ENCODE measurements at places on chromosomes 3 and 15. TPM values are rescaled to one million over a fixed set of nuclear protein-coding genes. Genes with fewer than 3 reads are reported as not detected.

DNA sequence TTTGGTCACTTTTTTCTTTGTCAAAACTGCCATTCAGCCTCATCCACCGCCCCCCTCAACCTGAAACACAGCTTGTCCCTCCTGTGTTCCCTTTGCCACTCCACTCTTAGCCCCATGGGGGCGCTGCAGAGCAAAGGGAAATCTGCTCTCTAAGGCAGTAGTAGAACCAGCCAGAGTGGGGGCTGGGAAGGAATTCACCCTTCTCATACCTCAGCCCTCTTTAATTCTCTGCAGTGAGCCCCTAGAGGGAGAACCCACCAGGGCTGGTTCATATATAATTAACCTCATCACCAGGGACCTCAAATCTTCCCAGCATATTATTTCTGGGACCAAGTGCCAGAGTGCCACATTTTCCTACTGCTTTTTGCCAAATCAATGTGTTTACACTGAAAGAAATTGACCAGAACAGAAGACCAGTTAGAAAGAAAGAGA, 2.8 kb upstream of the BCL6 start:
- peak; percentile 65 for DNase-seq

GRCh38 chr3:131549340-131549739, 46.6 kb upstream of the MRPL3 start:
- DNase-seq = no peak

- DNase-seq = no peak
Measured at GRCh38 chr15:96355568-96356187, 25.2 kb downstream of the NR2F2 start.

DNA sequence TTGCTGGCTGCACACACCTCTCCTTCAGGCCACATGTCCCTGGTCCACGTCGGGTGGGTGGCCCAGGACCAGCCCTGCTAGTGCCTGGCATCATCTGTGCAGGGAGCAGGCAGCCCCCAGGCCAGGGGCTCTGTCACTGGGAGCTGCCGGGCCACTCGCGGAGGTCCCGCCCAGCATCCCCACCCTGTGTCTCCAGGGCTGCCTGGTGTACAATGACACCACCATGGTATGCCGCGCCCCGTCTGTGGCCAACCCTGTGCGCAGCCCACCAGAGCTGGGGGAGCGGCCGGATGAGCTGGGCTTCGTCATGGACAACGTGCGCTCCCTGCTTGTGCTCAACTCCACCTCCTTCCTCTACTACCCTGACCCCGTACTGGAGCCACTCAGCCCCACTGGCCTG, 34.3 kb downstream of the PLXNA1 start:
- DNase-seq = no peak

The ANKRD34C gene
- not detected for total RNA-seq

- no peak for DNase-seq
Measured at GRCh38 chr3:39962581-39962980, 153.2 kb downstream of the MYRIP start.

DNA sequence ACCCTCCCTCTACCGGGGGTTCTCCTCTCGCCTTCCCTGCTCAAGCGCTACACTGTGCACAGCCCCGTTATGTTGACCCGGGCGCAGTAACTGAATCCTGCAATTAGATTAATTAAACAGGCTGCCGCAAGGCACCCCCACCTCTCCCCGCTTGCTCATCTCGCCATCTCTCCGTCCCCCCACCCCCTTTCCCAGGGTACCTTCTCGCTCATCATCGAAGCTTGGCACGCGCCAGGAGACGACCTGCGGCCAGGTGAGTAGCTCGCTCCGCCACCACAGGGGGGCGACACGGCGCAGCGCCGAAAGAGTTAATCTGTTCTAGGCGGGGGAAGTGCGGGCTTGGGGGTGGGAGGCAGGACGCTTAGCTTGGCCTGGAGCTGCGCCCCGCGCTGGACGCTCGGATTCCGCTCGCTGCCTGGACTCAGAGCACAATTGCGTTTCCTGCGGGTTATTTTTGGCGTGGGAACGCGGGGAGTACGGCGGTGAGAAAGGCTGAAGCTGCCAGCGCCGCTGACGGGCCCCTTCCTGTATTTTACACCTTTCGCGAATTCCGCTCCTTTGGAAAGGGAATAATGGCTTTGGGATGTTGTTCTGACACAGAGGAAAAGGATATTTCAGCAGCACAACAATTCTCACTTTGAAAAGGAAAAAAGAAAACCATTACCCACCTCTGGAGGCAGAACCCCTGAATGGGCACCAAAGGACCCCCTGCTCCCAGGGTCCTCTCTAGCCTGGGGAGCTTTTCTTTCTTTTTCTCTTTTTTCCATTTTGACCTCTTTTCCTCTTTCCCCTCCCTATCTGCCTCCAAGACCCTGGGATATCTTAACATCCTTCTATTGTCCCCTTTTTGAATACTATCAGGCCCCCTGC, 1.5 kb downstream of the DLL4 start:
- DNase-seq = no peak

The TTLL13 gene
- total RNA-seq = 0.31 TPM

The LXN gene
- 10.5 TPM for total RNA-seq

The ASB14 gene
- not detected for total RNA-seq

The REC114 gene
- not detected for total RNA-seq

The DPPA2 gene
- not detected for total RNA-seq

GRCh38 chr3:117586161-117586560, 876.6 kb downstream of the TUSC7 start:
- DNase-seq = no peak

GRCh38 chr3:151213151-151213550, 10.1 kb upstream of the GPR171 start:
- no peak for DNase-seq

DNA sequence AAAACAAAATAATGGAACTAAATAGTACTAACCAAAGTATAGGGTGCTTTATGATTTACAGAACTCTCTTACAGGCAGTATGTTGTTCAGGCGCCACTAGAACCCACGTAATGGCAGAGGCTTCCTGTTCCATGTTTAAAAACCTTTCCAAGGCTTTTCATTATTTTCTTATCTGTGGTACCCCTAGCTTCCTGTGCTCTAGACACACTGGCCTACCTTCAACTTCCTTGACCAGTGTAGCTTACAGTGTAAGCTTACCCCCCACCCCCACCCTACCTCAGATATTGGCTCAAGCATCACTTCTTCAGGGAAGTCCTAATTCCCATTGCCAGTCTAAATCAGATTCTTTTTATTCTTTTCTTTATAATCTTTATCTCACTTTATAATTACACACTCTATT, 2.9 kb downstream of the NR2C2 start:
- DNase-seq = no peak

DNA sequence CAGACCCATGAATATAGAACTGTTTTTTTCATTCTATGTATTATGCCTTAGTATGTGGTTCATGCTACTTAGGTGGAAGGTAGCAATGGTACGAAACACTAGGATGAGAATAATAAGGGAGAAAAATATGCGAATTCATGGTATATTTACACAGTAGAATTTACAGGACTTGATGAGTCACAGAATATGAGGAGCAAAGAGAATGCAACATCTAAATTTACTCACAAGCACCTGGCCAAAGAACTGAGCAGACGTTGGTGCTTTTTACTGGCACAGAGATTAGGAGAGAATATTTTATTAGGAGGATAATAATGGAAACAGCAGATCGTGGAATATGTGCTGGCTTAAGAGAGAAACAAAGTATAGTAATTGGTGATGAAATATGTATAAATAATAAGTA, 785.4 kb upstream of the ROBO1 start:
- no peak for DNase-seq

DNA sequence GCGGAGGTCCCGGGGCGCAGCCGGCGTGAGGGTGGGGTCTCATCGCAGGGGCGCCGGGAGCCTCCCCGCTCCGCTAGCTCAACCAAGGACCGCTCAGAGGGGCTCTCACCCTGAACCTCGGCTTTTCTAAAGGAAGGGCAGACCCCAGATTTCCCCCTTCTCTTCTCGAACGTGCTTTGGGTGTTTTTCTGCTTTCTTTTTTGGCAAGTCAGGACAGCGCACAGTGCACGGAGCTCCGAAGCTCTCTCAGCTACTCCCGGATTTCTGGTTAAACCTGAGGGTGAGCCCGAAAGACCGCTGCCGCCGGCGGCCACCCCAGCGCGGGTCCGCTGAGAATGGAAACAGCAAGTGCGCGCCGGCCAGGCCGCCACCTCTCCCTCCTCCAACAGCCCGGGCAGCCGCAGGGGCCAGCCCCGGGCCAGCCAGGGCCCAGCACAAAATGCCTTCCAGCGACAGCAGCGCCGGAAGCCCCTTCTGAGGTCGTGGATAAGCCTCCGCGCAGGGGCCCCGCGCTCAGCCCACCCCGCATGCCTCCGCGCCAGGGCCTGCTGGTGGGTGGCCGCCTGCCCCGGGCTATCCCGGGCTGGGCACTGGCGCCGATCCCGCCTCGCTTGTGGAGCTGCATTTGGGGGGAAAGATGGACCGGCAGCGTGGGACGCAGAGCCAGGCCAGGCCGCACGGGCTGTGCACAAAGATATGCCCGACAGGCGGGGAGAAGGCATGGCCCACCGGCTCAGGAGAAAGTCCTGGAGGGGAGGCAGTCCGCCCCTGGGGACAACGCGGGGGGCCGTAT, 8.2 kb upstream of the OCA2 start:
- no peak for DNase-seq

GRCh38 chr3:184419171-184419570, 39.3 kb downstream of the CHRD start:
- no peak for DNase-seq

- DNase-seq = no peak
Measured at GRCh38 chr3:42632146-42632545, 21.4 kb upstream of the ZBTB47 start.

The ULK4 gene
- 21.1 TPM for total RNA-seq

GRCh38 chr3:102053375-102053989, 204.2 kb downstream of the NFKBIZ start:
- DNase-seq = no peak

DNA sequence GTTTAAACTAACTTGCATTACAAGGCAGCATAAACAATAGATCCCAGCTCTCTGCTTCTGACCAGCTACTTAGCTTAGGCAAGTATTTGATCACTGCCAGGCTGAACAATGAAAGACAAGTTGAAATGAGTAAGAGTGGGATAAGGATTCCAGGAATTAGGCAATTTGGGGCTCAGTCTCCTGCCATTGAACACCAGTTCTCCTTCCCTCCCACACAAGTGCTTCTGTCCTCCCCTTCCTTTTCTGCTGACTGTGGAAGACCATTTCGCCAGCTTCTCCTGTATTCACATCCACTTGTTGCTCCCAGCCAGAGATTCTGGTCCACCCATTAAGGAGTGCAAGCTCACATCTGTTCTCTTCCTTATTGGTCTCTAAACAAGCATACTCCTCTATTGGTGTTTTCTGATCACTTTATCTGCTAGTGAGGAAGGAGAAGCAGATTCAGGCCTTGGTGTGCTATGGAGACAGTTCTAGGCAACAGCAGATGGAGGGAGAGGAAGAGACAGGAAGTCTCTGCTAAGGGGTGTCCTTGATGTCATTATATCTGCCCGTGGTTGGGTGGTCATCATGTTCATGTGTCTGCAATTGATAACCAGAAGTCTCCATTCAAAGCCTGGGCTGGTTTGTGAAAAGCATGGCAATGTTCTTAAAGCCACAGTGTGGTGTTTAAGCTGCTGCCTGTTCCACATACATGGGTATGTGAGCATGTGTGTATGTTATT, 121.5 kb downstream of the PLCL2 start:
- DNase-seq = no peak

GRCh38 chr3:160402221-160403027, 3.0 kb downstream of the SMC4 start:
- DNase-seq = no peak

GRCh38 chr3:61560517-61561373, 626 bp upstream of the PTPRG start:
- peak; percentile 43 for DNase-seq

DNA sequence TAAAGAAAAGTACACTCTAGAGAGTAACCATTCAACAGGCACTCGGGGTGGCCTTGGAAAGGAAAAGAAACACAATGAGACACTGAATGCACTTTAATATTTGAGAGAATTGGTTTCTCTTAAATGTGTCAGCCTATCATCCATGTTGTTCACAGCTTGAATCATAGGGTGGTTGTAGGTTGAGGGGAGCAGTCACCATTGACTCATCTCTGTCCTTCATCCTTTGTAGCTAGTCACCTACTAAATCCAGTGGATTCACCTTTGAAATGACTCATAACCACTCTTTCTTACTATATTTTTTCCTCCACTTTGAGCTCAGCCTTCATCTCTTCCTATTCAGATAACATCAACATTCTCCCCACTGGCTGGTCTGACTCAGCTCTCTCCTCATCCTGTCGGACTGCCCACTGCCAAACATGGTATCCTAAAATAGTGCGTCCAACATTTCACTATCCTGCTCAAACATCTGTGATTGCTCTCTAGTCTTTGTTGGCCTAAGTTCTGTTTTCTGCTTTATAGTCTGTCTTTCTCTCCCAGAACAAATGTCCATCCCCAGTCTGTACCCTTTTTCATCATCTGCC, 182.7 kb upstream of the GADL1 start:
- DNase-seq = no peak

GRCh38 chr3:10753964-10754363, 62.1 kb upstream of the SLC6A11 start:
- no peak for DNase-seq

DNA sequence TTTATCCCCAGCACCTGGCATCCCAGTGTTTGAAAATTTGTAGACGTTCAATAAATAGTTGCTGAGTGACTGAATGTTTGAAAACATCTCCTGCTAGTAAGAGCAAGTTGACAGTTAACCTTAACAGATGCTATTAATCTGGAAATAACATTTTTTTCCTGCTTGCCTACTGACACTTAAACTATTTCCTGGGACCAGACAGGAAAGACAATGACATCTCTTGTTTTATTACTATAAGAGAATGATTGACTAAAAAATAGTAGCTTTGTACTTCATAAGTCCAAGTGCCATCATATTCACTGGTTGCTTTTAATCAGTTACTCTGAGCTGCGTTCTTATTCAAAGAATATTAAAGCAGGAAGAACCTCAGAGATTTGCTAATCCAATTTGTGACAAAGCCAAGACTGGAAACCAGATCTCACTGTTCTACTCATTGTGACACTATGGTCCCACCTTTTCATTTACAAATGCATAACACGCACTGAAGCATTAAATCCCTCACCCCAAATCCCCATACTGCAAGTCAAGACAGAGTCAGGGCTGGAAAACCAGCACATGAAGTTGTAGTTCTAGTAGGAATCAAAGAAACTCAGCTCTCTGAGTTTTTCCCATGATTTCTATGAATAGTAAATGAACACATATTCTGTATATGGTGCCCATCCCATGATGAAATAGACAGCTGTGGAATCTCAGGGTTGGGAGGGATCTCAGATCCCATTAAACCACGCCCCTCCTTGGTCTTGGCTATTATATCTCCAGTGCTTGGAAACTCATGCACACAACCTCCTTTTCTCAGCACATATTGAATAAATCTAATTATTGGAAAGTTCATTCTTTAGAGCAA, 212.7 kb upstream of the P2RY1 start:
- no peak for DNase-seq

GRCh38 chr3:14555835-14556234, 15.7 kb upstream of the GRIP2 start:
- DNase-seq = no peak

- DNase-seq = no peak
Measured at GRCh38 chr3:196207833-196208607, 3.2 kb downstream of the ZDHHC19 start.

The FRMD5 gene
- 29.2 TPM for total RNA-seq

The ATP13A5 gene
- total RNA-seq = under 0.01 TPM

The ZNF80 gene
- not detected for total RNA-seq

- DNase-seq = no peak
Measured at GRCh38 chr15:39586387-39587095, 5.7 kb downstream of the THBS1 start.

Data from occipital lobe (tissue), 3 donors.